Cardiac fibroblast (primary cell): ENCODE measurements at places on chromosomes 7 and 10.

GRCh38 chr10:20195076-20195475 is 378.8 kb downstream of the PLXDC2 start:
- DNase-seq, result no peak

DNA sequence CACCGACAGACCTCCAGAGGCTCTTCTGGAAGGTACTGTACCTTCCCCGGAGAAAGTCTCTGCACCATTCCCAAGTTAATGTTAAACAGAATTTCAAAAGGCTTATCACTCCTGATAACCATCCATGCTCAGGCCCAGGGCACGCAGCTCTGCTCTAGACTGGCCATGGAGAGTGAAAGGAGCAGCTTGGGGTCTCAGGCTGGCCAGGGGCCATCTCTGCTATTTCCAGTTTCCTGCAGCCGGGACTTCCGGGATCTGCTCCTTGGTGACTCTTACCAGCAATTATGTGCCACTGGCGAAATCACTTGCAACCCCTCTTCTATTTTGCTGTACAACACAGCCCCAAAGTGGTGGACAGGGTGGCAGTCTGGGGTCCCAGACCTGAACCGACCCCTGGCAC is 6.0 kb downstream of the CLDN15 start:
- no peak for DNase-seq

GRCh38 chr7:36765605-36766004 is 41.3 kb upstream of the AOAH start:
- DNase-seq, result no peak

DNA sequence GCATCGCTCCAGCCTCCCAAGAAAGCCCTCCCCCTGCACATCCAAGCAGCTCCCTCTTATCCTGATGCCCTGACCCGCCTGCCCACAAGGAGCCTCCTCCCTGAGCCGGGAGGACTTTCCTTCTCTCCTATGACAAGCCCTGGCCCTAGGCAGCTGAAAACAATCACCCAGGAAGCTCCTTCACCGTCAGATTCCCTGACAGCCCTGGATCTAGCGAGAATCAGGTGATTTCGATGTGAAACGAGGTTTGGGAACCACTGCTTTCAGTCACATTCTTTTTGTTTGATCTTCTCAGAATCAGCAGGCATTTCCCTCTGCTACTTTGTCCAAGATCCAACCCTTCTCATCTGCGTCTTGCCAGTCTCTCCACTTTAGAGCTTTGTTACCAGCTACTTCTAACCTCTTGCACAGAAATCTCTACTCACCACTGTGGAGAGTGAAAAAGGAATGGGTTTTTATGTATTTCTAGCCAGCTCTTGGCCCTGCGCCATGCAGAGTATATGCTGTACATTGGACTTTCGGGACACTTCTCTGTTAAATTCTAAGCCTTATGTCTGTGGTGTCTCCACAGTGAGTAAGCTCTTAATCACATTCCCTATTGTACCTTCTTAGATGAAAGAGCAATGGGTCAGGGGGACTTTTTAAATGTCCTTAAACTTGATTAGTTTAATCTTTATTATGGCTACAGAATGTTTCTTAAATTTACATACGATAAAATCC is 253.2 kb upstream of the C7orf33 start:
- no peak for DNase-seq

DNA sequence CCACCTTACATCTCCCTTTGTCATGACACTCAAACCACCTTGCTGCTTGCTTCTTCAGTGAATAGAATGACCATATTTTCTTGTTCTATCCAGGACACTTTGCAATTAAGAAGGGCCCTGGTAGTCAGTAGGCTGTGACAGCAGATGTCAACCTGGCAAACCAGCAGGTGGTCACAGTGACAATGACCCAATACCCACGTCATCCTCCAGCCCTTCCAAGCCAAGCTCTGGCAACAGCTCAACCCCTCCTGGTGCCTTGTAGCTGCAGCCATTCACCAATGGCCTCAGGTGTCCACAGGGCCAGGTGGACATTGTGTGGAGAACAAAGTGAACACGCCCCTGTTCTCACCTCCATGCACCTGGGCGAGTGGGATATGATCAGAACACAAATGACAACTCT is 87.6 kb upstream of the MACROH2A2 start:
- no peak for DNase-seq

- no peak for DNase-seq
These were observed 434.4 kb upstream of the ZMIZ1 start for GRCh38 chr10:78634389-78634815.

- no peak for DNase-seq
These were observed 1.7 kb upstream of the HOXA4 start for GRCh38 chr7:27132214-27132613.

DNA sequence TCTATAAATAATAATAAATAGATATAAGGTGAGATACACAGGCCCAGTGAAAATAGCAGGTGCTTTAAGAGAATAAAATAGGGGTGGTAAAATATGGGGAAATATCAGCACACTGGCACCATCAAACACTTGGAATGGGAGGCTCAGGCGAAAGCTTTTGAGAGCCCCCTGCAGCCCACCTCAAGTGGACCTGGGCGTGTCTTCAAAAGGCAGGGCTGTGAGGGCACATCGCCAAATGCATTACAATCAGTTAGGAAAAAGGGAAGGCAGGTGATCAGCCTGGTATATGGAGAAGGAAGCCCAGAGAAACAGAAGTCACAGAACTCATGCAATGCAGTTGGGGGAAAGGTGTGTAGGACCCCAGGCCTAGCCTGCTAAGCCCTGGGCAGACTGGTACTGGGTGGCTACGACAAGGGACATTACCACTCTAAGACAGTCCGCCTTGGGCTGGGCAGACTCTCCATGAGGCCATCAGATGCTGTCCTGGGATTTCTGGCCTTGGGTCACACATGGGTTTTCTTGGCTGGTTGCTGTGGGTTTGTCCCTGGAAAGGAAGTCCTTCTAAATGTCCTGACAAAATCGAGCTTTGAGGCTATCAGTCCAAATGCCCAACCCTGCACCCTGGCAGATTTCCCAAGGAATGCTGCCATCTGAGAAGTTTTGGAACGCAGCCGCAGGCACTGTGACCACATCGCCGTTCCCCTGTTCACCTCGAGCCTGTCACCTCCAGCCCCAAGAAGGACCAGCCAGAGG is 330.6 kb downstream of the GRID1 start:
- no peak for DNase-seq

- peak; percentile 89 for DNase-seq
These were observed 16.4 kb upstream of the OPALIN start for GRCh38 chr10:96374985-96375830.

DNA sequence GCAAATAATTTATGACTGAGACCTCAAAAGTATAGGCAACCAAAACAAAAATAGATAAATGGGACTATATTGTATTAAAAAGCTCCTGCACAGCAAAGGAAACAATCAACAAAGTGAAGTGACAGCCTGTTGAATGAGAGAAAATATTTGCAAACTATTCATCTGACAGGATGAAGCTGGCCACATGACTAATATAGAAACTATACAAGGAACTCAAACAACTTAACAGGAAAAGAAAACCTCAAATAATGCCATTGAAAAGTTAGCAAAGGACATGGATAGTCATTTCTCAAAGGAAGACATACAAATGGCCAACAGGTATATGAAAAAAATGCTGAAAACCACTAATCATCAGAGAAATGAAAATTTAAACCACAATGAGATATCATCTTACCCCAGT is 245.1 kb downstream of the STK31 start:
- DNase-seq, result peak; percentile 42

GRCh38 chr10:72073708-72074573 is 14.4 kb downstream of the SPOCK2 start:
- DNase-seq, result no peak

DNA sequence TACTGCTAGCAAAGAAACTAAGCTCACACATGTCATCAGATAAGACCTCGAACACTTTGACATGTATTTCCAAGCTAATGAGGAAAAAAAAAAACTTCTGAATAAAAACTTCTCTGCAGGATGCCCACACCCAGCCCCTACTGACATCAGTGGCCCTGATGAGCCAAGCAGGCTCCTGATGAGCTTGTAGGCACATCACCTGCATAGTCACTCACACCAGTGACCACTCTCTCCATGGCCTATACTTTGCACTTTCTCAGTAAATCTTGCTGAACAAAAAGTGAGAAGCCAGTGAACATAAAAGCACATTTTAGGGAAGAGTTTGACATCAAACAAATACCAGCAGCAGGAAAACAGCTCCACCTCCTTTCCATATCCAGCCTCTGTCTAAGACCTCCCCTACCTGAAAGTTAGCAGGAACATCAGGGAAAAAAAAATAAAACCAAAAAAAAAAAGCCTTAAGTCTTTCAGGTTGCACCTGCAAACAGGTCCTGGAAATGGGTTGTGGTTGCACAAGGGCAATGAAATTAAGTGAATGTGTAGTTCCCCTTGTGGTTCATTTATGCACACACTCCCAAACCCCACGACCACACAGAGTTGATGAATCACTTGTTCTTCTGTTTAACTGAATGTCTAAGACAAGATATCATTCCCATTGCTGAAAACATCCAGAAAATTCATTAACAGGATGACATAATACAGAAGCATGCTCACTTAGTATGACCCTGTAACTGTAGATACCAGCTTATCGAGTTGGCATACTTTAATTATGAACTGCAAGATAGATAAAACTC is 205.2 kb upstream of the PDE1C start:
- DNase-seq, result no peak

DNA sequence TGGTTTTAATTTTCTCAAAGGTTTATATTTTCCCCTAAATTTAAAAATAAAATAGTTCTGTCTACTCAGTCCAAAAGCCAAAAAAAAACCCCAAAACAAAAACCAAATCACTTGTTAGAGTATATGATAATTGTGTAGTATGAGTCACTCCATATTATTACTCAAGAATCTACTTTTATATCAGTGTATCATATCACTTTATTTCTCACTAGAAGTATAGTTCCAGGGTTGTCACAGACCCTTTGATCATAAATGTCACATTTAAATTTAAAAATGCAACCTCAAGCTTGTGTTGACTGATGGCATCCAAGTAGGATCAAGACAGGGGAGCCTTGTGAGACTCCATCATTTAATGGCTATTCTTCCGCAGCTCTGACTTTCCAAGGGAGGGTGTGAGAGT is 61.0 kb downstream of the PAPSS2 start:
- no peak for DNase-seq

GRCh38 chr10:27986821-27987220 is 12.1 kb downstream of the ODAD2 start:
- no peak for DNase-seq

- no peak for DNase-seq
These were observed 7.2 kb downstream of the ZNF467 start for GRCh38 chr7:149766135-149766675.

GRCh38 chr10:4514445-4515108 is 311.4 kb upstream of the AKR1E2 start:
- DNase-seq, result peak; percentile 42

DNA sequence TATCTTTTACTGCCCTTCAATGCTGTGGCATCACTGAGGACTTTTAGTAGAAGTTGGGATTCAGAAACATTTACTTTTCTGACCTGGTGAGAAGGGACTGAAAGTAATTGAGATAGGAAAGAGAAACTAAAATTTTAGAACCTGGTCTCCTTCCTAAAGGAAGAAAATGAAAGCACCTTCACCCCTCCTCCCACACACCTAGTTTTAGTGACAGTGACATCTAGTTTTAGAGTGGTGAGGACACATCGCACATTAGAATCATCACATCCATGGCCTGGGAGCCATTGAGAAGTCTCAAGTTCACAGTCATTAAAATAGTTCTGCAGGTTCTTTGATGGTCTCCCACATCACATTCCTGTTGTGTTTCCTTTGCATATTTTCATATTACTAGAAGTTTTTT is 16.1 kb downstream of the TAS2R41 start:
- no peak for DNase-seq

DNA sequence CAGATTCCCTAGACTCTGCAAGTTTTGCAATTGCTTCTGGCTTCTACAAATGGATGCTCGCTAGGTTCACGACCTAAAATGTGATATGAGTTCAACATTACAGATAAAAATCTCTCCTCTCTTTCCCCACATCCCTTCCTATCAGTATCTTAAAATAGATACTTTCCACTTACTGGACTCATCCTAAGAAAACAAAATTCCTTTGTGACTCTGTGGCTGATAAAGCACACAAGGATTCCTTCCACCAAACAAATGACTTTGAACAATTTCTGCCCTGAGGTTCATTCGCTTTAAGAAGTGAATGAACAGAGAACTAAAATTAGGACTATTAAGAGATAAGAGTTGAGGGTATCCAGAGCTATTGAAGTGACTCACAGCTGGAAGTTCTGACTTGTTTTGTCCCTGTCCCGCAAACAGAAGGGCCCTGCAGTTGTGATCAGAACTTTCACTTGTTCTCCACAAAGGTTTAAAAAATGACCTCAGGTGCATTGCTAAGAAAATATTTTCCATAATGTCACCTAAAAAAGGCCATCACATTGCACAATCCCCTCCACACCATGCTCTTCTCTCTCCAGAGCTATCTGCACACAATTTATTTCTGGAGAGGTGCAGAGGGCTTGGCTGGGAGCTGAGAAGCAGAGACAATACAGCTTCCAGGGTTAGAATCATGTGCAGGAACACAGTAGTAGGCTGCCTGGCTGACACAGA is 96.1 kb downstream of the PIP4K2A start:
- DNase-seq, result peak; percentile 51

GRCh38 chr10:78808736-78809367 is 259.9 kb upstream of the ZMIZ1 start:
- DNase-seq, result no peak

GRCh38 chr10:71771821-71772617 is 1.3 kb downstream of the VSIR start:
- DNase-seq, result peak; percentile 73

GRCh38 chr10:73509695-73510094 is 13.9 kb upstream of the PPP3CB start:
- DNase-seq, result no peak

- DNase-seq, result no peak
These were observed 474.3 kb upstream of the MGMT start for GRCh38 chr10:128992770-128993169.

DNA sequence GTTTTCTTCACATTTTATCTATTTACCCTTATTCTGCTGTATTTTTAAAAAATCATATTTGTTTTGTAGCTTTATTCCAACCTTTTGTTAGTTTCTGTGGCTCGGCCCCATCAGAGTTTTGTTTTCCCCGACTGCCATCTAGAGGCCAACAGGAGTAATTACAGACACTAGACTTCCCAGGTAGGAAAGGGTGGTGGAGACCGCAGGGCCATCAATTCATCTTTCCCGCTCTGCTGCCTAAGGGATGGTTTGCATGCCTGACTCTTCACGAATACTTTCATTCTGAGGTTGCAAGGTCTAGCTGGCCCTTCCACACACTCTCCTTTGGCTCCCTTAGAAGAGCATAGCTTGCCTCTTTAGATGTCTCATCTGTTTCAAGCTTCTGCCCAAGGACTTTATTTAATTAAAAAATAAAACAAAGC is 38.3 kb downstream of the LYZL2 start:
- peak; percentile 73 for DNase-seq

DNA sequence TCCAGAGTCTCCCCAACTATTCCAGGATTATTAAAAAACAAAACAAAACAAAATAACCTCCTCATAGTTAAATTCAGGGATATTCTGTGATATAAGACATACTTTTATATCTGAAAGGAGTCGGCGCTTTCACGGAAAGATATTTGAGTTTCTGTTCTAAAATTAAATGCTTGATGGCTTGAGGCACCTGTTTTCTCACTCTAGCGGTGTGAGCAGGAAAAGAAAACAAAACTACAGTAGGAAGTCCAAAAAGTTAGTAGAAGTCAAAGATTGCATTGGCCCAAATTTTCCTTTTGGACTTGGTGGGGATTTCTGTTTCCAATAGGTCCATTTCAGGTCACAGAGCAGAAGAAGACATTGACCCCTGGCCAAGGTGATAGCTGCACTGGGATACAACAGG is 716.1 kb upstream of the POT1 start:
- no peak for DNase-seq
